Activated CD4-positive, CD25-positive, alpha-beta regulatory T cell (primary cell): ENCODE measurements at places on chromosomes 2 and 18.

DNA sequence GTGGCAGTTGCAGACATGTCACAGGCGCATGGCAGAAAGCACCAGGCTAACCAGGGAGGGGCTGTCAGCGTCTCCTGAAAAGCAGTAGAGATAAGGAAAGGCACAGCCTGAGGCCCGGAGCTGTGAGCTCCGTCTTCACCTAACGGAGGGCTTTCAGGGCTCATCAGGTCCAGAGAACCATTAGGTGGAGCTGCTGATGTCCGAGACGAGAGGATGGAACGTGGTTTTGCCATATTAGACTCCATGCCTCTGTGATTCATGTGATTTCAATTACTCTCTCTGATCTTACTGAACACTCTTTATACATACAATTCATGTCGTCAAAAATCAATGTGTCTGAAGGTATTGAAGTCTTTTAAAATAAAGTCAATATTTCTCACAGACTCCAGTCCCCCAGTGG is 120.3 kb upstream of the RAB6C start:
- DNase-seq = no peak

DNA sequence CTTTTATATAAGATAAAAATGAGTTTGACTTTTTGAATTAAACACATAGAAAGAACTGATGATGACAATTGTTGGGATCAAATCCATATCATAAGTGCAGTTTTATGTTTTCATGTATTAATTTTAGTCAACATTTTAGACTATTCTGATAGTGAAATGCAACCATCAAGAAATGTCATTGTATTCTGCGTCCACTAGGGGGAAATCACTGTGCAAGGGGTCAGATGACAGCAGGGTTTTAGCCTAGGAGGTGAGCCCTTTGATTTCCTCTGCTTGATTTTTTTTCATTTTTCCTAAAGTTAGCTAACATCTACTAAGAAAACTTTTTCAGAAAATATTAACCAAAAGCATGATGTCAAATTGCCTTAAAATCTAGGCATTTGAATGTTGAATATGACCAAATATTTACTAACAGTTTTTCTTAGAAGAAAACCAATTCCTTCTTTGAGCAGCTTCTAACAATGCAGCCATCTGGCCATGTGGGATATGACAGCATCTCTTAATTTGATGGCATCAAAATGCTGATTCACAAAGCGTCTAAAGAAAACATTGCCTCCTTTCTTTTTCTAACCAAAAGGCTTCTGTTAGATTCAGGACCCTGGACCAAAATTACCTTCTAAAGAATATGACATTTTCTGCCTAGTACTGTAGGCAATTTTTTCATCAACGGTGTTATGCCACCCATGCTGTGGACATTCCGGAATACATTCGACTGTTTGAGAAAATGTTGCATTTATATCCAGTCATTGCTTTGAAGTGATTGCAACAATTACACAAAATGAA is 141.5 kb downstream of the SPHKAP start:
- no peak for DNase-seq

GRCh38 chr2:54666131-54666633 is 57.3 kb upstream of the EML6 start:
- DNase-seq = no peak

DNA sequence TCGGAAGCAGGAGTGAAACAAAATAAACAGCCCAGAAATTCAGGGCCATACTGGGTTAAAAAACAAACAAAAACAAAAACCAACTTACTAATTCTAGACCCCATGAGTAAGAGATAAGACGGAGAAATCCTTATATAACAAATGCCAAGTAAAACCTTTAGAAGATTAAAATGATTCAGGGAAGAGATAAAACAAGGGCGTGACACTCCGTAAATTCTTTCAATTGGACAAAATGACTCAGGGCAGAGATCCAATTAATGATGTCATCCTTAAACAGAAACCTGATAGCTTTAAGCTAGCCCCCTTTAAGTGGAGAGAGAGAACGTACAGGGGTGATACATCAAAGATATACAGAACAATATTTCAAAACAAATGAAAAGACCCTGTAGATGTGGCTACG is 317.4 kb downstream of the NBAS start:
- no peak for DNase-seq

- no peak for DNase-seq
Observed at GRCh38 chr18:35577045-35577848, 4.3 kb upstream of the GALNT1 start.

DNA sequence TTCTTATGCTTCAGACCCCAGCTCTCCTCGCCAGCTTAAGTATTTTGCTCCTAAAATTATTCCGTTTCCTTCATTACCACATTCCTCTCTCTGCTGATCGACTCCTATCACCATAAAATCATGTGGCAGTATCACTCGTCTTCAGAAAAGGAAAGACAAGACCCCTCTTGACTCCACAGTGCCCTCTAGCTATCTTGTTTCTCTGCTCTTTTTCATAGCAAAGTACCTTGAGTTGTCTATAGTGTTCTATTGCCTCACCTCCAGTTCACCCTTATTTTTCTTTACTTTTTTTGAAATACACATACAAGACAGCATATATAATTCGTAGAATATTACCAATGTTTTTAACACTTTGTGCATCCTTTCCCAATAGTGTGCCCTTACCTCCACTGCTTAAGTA is 273.2 kb upstream of the SIX3 start:
- no peak for DNase-seq

- no peak for DNase-seq
Observed at GRCh38 chr2:29847886-29848285, 73.5 kb downstream of the ALK start.

DNA sequence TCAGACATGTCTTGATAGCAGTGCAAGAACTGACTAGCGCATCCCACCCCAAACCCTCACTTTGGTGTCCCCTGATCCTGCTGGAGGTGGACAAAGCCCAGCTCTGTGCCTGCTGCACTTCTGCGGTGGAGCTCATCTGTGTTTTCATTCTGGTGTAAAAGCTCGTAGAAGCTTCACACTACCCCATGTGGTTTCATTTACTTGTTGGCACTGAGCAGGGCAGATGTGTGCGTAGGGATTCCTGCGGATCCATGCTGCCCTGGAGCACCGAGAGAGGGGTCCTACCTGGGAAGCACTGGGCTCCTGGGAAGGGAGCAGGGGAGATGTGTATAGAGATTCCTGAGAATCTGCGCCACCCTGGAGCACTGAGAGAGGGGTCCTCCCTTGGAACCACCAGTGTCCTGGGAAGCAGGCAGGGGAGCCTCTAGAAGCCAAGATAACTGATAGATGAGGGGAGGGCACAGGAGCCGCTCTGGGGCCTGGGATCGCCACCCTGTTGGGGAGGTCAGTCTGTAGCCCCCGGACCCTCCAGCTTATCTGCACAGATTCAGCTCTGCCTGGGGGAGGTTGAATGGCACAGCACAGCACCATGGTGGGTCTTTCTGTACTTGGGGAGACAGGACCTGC is 106.9 kb upstream of the OTOS start:
- no peak for DNase-seq

DNA sequence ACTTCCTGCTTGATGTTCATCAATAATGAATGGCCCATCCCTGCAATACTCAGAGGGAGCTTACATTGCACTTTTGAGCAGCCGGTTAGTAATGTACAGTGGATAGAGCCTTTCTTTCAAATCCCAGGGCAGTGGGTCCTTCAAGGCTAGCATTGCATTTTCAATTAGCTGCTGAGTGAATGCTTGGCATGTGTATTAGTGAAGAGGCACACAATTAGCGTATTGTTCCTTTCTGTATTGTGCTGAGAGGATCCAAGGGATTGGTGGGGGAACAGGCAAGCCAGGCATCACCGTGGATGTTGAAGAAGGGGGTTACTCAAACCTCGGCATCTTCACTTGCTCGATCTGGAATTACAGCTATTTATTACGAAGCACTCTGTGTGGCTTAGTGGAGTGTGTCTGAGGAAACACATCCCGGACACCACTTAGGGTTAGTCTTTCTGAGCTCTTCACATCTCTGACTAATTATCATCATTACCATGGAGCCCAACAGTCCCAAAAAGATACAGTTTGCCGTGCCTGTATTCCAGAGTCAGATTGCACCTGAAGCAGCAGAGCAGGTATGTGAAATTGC is at the start of gene PPP1R1C:
Gene PPP1R1C, plus strand, starts transcription at position 222 of the 574 bp plus-strand sequence. Its CDS starts 258 bp downstream, at position 480.
- no peak for DNase-seq

DNA sequence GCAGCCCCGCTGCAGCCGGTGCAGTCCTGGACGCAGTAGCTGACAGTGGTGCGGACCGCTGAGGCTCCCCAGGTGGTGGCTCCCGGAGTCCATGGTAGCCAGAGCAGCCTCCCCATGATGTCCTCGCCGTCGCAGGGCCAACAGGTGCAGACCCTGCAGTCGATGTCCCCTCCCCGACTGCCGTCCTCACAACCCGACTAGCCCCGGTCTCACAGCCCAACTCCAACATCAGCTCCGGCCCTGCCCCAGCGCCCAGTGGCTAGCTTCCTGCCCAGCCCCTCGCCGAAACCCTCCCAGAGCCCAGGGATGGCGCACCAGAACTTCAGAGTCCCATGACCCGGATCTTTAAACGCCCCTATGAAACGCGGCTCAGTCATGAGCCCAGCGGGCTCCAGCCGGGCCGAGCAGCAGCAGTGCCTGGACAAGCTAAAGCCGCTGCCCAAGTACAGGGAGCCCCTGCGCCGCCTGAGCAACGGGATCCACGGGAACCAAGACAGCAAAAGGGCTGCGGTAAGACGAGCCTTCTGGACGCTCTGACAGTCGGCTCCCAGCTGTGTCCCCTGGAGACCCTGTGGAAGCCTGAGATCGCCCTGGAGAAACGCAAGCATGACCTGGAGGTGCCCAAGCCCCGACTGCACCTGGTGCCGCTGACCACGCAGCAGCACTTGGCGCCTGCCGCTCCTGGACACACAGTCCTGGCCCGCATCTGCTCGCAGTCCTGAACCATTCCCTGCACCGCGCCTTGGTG is 53.8 kb upstream of the TUBA3E start:
- no peak for DNase-seq
